ENCODE measurements at places on chromosomes 2 and 18.

DNA sequence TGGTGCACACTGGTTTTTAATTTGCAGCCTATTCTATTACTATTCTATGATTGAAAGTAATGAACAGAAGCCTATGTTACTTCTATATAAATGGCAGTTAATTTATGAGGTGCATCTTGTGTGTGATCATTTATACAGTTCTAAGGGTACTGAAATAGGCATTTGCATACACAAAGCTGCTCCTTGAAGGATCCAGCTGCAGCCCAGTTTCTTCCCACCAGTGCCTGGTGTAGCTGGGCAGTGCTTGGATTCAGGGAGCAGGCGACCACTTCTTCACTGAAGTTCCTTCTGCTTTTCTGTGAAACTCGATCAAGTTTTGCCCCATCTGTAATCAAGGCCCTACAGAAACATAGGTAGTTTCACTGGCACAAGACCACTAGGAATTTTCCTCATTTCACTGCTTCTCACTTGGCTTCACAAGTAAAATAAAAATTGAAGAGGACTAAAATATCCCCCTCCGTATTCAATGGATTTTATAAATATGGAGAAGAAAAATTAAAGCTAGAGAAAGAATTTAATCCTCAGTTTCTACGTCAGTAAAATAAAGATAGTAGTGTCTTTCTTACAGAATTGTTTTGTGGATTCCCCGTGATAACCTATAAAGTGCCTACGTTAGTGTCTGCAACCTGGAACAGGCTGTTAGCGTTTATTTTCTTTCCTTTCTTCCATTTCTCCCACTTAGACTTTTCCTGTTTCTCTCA lies 1.7 kb upstream of the LPIN2 start:
- DNase-seq: no peak

- DNase-seq: no peak
Measured at GRCh38 chr2:69781321-69782248, 39.7 kb downstream of the ANXA4 start.

GRCh38 chr2:191488135-191488534 lies 189.8 kb upstream of the NABP1 start:
- no peak for DNase-seq

GRCh38 chr2:149422337-149422990 lies 92.1 kb downstream of the LYPD6 start:
- no peak for DNase-seq

- no peak for DNase-seq
Measured at GRCh38 chr2:233356546-233357308, 2.4 kb downstream of the DGKD start.

- no peak for DNase-seq
Measured at GRCh38 chr2:45291296-45291701, 282.0 kb upstream of the SIX2 start.

DNA sequence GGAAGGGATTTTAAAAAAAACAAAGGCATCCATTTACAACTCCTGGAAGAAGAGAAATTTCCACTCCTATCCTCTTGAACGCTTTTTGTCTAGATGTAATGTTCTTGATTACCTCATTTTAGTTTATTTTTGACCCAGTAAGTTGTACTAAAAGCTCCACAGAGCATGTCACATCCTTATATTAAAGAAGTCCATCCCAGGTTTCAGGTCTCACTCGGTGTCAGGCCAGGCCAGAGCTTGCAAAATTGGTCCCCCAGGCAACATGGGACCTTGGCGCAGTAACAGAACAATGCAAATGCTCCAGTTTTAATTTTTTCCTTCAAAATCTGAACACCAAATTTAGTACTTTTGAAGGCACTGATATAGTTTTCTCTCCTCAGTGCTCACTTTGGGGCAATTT lies 218.4 kb upstream of the REV1 start:
- DNase-seq: no peak

- no peak for DNase-seq
Measured at GRCh38 chr2:64937687-64938491, 51.3 kb upstream of the SLC1A4 start.

- no peak for DNase-seq
Measured at GRCh38 chr2:174794851-174795374, 30.6 kb upstream of the CHRNA1 start.

DNA sequence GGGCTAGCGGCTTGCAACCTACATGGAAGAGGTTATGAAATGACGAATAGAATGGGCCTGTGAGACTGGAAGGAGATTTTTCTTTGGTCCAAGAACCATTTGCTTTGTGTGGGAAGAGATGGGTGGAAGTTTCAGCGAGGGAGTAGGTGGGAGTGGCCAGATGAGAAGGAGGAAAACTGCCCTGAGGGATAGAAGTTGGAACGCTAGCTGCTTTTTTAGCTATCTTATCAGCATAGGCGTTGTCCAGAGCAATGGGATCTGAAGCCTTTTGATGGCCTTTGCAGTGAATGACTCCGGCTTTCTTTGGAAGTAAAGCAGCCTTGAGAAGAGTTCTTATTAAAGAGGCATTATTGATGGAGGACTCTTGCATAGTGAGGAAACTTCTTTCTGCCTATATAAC lies 52.4 kb downstream of the SPTBN1 start:
- no peak for DNase-seq

DNA sequence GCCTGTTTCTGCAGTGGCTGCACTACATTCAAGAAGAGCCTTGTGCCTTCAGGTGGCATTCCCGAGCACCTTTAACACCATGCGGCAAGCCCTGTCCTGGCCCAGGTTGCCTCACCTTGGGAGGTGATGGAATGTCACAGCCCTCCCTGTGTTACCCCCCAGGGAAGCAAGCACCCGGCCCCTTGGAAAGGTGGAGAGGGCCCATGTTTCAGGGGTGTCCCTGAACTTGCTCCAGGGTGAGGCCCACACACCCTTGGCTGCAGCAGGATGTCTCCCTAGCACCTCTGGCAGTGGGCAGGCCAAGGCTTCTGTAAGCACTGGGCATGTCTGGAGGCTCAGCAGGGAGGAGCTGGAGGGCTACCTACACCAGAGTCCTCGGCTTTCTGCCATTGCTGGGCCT lies 29.3 kb upstream of the ACAA2 start:
- DNase-seq: no peak

DNA sequence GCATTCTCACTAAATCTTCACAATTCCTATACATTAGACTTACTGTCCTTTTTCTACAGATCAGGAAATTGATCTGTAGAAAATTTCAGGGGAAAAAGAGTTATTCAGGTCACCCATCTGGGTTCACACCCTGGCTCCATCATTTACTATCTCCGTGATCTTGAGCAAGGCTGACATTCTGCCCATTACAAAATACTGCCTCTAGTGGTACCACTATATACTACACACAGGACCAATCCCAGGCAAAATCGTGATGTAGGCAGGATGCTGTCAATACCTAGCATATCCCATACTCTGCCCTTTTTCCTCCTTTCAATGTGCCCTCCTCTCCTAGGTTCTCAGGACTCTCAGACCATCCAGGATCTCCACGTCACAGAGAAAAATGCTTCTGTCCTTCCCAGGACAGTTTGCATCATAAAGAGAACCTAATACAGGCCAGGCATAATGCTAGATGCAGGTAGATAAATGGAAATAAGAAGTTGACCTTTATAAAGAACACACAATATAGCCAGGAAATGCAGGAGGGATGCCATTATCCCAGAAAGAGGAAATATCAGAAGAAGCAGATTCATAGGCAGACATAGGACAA lies 101.9 kb downstream of the CDH20 start:
- no peak for DNase-seq

DNA sequence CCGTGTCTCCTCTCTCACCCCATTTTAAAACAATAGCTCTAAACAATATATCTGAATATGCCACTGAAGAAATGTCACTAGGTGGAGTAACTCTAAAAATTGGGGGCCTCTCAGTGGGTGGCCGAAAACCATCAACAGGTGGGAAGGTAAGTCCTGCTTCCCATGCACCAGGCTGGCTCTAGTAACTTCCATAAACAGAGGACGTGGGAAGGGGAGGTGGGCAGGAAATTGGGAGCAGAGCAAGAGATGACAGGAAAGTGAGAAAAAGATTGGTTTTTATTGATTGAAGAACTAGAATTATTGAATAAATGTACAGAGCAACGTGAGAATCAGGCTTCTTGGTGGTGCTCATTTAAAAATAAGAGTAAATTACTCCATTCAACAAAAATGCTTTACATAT lies 170.4 kb downstream of the SOCS6 start:
- DNase-seq: no peak

DNA sequence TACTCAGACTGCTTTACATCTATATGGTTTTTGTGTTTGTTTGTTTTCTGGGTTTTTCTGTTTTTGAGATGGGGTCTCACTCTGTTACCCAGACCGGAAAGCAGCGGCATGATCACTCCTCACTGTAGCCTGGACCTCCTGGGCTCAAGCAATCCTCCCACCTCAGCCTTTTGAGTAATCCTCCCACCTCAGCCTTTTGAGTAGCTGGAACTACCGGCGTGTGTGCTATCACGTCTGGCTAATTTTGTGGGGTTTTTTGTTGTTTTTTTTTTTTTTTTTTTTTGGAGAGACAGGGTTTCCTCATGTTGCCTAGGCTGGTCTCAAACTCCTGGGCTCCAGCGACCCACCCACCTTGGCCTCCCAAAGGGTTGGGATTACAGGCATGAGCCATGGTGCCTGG lies 9.1 kb downstream of the MAP3K2 start:
- DNase-seq: no peak

- DNase-seq: no peak
Measured at GRCh38 chr18:14941256-14941655, 193.3 kb downstream of the ANKRD30B start.

GRCh38 chr18:56721031-56721430 lies 69.9 kb downstream of the WDR7 start:
- DNase-seq: no peak

DNA sequence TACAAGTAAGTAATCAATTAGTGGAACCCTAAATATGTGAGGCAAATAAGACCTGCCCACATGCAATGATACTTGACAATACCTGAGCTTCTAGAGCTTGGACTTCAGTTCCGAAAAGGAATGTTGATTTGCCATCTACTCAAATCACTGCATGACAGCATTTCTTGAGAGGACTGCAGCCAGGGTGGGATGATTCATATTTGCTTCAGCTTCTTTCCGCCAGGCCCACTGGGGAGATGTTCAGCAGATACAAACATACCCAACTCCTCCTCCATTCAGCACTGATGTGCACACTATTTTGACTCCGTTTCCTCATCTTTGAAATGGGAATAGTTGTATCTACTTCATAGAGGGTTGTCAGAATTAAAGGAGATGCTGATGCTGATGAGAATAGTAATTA lies 28.8 kb upstream of the TMEM177 start:
- DNase-seq: no peak

GRCh38 chr2:235638541-235639427 lies 144.9 kb downstream of the AGAP1 start:
- no peak for DNase-seq

GRCh38 chr2:95345563-95346230 lies 48.5 kb downstream of the KCNIP3 start:
- DNase-seq: peak; percentile 98

GRCh38 chr2:24617424-24617823 lies 126.4 kb downstream of the NCOA1 start:
- DNase-seq: no peak

DNA sequence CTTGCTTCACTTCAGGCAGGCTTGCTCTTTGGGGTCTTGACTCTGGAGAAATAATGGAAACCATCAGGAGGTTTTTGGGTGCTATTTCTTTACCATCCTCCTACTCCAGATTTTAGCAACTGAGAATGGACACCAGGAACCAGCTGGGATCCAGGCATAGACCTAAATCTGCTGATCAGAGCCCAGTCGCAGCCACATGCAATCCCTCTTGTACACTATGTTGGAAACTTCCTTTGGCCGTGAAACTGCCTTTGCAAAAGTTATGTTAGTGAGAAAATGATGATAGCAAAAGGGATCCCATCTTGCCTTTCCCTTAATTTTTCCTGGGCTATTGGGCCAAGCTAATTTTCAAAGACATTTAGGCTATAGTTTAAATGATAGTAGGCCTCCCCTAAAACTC lies 158.8 kb upstream of the ARL4C start:
- DNase-seq: no peak

GRCh38 chr2:1911811-1912210 lies 167.5 kb upstream of the PXDN start:
- no peak for DNase-seq

DNA sequence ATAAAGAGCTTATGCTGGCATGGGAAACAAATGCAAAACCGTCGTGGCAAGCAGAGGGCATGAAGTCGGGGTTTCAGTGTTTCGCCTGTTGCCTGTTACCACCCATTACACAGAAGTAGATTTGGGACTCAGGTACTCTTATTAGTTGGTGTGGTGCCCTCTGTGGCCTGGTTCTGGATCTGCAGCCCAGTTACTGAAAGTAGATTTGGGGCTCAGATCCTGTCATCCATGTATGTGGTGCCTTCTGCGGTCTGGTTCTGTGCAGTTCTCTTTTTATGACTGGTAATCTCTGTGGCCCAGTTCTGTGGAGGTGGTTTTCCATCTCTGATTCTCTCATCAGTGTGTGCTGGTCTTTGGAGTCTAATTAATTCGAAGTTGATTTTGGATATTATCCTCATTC lies 45.2 kb downstream of the ADNP2 start:
- no peak for DNase-seq

DNA sequence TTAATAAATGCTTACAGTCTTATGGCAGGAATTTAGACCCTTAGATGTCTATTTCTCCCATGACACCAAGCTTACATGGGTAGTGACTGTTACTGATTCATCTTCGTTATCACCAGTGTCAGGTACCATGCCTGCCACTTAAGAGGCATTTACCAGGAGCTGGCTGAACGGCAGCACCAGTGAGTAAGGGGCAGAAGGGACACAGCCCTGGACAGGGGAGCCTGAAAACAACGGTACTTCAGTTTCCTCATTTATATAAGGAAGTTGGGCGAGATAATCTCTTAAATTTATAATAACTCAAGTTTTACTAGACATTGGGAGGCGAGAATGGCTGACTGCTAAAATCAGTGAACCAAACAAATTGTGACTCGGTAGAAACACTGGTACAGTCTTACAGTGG lies 1.2 kb downstream of the COA5 start:
- no peak for DNase-seq

DNA sequence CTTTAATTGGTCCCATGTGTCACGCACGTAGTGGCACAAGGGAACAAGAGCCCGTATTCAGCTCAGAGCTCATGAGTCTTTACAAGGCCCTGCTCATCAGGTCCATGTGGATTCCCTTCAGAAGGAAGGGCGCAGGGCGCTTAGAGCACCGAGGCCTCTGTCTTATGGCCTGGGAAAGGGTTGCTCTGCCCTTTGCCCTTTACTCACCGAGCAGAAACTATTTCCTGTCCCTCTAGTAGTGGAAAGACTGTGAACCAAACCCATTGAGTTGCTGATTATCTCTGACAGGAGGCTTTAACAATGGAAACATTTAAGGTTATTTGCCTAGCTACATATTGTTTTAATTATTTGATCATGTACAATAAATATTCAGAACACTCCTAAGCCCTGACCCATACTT lies 102.0 kb upstream of the ACAA2 start:
- DNase-seq: no peak

- DNase-seq: no peak
Measured at GRCh38 chr18:54386043-54386442, 28.3 kb downstream of the C18orf54 start.

DNA sequence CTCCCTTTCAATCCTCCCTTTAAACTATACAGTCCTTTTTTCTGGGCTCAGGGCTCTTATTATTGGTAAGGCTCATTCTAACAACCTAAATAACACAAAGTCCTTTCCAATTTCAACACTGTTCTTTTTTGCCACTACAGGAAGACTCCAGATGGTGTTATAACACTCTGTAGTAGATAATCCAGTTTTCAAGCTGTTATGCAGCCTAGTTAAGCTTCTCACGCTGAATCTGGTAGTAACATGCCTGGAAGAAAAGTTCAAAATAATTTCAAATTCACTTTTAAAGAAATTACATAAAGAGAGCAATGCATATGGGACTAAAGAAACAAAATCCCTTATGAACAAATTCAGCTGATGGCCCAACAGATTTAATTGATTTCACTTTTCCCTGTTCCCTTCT lies 3.2 kb upstream of the MPP4 start:
- DNase-seq: no peak
